ENCODE measurements at places on chromosomes 4 and X. TPM values are rescaled to one million over a fixed set of nuclear protein-coding genes. Genes with fewer than 3 reads are reported as not detected.

ENPP6 gene
- not detected for total RNA-seq

DSPP gene
- 0.21 TPM for total RNA-seq

TEX13C gene
- not detected for total RNA-seq

GPRASP3 gene
- total RNA-seq, result 20.3 TPM

STATH gene
- not detected for total RNA-seq

LRP2BP gene
- 1.3 TPM for total RNA-seq

AFAP1 gene
- 6.7 TPM for total RNA-seq

ASB12 gene
- total RNA-seq, result not detected

TMSB15A gene
- total RNA-seq, result 561 TPM

EIF1AX gene
- 123 TPM for total RNA-seq

TMPRSS11E gene
- total RNA-seq, result not detected

ESX1 gene
- not detected for total RNA-seq

PAGE5 gene
- not detected for total RNA-seq

TMSB15C gene
- 20.6 TPM for total RNA-seq

GPRASP1 gene
- total RNA-seq, result 7.0 TPM

AKAP4 gene
- not detected for total RNA-seq

HPGD gene
- not detected for total RNA-seq

MAGEA12 gene
- not detected for total RNA-seq

AMTN gene
- not detected for total RNA-seq

CFI gene
- total RNA-seq, result not detected

AFP gene
- total RNA-seq, result 0.62 TPM

SPATA4 gene
- total RNA-seq, result 0.09 TPM

ARR3 gene
- total RNA-seq, result not detected

DCK gene
- 40.4 TPM for total RNA-seq

CABS1 gene
- 0.09 TPM for total RNA-seq

UGT2A1 gene
- total RNA-seq, result not detected

GAGE1 gene
- not detected for total RNA-seq

ELMOD2 gene
- 128 TPM for total RNA-seq

GDPD2 gene
- 1.3 TPM for total RNA-seq

SHROOM2 gene
- total RNA-seq, result 11.8 TPM

GPRIN3 gene
- 0.15 TPM for total RNA-seq

PRSS12 gene
- 1.9 TPM for total RNA-seq

CLTRN gene
- total RNA-seq, result 2.0 TPM

SMIM43 gene
- not detected for total RNA-seq
